Activated T-cell treated with anti-CD3 and anti-CD28 coated beads for 48 hours (primary cell): ENCODE measurements at places on chromosomes 2 and 18.

- DNase-seq, result no peak
These were observed 50.8 kb downstream of the PTPRM start for GRCh38 chr18:7617738-7618422.

GRCh38 chr2:98277162-98277859 is 68.9 kb upstream of the CNGA3 start:
- no peak for DNase-seq

GRCh38 chr2:180085144-180085543 is 78.0 kb upstream of the CWC22 start:
- no peak for DNase-seq

DNA sequence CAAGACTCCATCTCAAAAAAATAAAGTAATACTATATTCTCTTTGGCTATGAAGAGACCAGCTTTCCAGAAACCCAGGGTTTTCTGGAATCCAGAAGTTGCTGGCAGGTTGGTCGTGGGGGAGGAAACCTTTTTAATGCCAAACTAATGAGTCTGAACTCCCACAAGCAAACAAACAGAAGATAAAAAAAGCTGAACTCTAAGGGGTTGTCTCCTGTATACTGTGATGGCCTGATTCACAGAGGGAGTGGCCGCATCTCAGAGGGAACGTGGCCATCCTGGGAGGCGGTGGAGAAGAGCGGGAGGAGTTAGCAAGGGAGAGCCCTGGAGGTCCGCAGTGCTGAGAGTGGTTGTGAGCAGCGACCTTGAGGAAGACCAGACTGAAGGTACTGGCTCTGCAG is 36.1 kb downstream of the LIMS1 start:
- no peak for DNase-seq

DNA sequence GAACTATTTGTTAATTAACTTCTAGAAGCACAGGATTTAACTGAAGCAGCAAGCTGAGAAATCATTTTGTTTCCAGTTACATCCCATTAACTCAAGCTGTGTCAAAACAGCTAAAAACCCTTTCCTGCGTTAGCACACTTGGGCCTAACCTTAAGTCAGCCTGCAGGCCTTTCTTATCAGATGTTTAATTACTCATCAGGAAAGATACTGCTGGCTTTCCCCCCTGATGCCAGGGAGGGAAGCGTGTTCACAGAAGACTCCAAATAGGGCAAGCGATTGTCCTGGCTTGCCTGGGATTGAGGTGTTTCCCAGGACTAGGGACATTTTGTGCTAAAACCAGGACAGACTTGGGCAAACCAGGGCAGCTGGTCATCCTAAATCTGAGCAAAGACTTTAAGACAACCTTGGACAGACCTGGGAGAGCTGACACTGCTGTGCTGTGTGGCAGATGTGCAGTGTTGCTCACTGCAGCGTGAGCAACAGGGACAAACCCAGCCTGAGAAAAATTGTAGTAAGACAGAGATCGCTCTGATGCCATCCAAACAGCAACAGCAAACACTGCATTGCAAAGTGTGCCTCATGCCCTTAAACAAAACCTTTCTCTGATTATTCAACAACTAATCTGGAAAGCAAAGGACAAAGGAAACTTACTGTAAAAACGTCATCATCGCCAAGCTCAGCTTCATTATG is 100.9 kb downstream of the SPRED2 start:
- DNase-seq, result no peak

DNA sequence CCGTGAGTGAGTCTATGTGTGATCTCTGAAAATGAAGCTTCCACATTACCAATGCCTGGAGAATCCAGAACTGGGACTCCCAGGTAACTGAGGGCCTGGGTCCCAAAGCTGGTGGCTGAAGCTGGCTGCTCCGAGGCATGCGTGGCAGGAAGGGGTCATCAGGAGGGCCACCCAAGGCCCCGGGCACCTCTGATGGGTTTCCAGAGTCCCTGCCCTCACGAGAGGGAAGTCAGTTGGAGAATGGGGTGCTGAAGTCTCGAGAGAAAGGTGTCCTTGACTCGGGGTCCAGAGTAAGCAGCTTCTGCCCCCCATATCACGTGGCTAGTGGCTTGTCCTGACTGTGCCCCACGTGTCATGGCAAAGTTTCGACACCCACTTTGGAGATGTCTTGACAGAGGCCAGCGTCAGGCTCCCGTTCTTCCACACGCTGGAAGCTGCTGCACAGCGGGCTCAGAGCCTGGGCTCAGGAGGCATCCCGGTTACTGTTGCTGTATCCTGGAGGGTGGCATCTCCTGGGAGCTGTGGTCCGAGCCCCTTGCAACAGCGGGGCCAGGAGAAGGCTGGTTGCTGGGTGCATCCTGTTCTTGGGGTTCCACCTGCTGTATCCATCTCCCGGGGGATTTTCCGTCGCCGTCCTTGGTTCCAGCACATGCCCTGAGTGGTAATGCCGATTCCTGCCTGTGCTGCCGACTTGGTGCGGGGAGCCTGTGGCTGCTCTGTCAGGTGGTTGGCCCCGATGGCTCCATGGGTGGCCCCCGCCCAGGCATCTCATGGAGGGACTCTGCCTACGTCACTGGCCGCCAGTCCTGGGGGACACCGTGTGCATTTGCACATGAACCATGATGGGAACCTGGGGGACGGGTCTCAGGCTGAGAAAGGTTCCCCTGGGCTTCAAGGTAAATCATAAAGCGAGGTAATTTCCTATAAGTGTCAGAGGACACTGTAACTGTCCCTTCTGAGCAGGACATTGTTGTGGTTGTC is 183.3 kb upstream of the HDAC4 start:
- DNase-seq, result no peak

DNA sequence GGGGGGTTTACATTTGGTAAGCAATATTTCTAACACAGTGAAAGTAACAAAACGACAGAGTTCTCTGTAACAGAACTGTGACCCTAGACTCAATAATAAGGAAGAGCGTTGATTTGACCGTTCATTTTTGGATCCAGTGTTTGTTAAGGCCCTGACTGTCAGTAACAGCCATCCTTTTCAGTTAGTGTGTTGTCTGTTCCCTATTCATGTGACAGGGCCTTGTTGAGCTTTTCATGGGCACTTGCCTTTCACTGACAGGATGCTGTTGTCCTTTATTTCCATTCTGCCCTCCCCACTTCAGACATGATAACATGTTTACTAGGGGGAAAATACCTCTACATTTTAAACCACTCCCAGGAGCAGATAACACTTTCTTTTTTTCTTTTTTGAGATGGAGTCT is 45.8 kb downstream of the MAP4K4 start:
- no peak for DNase-seq

- no peak for DNase-seq
These were observed 1.7 kb downstream of the ZAP70 start for GRCh38 chr2:97714950-97715652.

DNA sequence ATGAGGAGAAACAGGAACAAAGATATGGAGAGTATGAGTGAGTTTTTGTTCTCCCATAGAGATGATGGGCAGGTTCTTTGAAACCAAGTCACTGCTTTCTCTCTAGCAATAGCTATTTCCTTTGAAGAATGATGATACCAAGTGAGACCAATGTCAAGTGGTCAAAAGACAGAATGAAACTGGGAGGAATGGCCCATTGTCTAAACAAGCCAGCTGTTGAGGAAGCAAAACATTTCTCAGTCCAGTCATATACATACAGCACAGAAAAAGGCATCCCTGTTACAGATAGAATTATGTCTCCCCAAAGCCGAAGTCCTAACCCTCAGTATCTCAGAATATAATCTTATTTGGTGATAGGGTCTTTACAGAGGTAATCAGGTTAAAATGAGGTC is 66.1 kb upstream of the EPC2 start:
- DNase-seq, result no peak

- DNase-seq, result no peak
These were observed 40.5 kb upstream of the REL start for GRCh38 chr2:60840880-60841279.

GRCh38 chr2:86507600-86507999 is 55.6 kb downstream of the CHMP3 start:
- no peak for DNase-seq

GRCh38 chr2:137255990-137256389 is 490.6 kb downstream of the THSD7B start:
- DNase-seq, result no peak

- DNase-seq, result no peak
These were observed 18.6 kb downstream of the THADA start for GRCh38 chr2:43576981-43577892.

GRCh38 chr18:984004-984403 is 79.3 kb downstream of the ADCYAP1 start:
- DNase-seq, result no peak

DNA sequence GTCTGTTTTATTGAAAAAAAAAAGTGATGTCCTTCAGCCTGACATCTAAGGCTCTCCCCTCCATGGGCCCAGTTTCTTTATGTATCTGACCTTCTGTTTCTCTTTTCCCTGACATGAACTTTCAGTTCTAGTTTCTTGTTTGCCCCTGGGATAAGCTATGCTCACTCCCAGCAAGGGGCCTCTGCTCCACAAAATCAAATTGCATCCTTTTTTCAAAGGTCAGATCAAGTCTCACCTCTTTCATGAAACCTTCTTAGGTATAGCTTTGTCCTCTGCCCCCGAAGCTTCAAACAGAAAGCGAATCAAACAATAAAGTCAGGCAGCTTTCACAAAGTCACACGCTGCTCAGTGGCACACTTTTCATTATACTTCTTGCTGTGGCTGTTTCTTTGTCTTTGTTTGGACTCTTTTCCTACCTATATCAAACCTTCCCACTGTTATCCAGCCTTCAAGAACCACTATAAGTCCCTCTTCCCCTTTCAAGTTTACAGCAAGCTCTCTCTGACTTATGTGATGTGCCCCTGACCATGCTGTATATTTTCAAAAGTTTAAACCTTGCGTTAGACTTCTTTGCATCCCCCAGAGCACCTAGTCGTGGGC is 23.3 kb downstream of the MAP3K19 start:
- no peak for DNase-seq

DNA sequence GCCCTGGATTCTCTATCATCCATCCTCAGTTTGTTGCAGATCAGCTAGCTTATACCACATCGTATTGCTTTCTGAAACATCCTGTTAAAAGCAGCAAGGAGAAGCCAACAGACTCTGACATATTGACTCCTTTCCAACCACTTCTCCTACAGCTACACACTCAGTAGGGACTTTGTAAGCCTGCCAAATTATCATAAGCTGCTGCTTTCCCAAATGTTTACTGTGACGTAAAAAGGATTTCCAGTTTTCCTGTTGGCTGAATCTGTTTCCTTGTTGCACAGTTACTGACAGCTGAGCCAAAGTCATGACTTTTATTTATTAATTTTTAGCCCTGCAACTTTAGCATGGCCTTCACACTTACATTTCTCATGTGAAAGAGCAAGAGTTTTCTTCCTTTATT is 294.3 kb downstream of the KCNJ3 start:
- DNase-seq, result no peak

DNA sequence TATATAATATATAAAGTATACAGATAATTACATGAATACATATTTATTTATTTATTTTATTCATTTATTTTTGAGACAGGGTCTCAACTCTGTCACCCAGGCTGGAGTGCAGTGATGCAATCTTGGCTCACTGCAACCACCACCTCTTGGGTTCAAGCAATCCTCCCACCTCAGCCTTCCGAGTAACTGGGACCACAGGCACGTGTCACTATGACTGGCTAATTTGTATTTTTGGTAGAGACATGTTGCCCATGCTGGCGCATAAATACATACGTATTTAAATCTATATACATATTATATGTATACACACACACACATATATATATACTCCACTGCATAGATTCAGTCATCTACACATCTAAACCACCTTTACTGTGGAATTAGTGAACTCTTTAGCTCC is 20.6 kb upstream of the NDUFV2 start:
- DNase-seq, result peak; percentile 53

DNA sequence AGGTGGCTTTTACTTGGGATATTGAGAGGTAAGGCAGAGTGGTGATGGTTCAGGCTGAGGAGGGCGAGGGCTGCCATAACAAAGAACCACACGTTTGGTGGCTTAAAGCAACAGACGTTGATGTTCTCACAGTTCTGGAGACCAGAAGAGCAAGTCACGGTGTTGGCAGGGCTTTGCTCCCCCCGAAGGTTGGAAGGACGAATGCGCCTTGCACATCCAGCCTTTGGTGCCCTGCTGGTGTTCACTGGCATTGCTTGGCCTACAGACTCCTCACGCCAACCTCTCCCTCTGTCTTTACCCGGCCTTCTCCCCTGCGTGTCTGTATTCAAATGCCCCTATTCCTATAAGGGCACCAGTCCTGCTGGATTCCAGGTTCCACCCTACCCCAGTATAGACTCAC is 125.4 kb downstream of the TPO start:
- DNase-seq, result peak; percentile 7

GRCh38 chr18:74695170-74695569 is 97.5 kb downstream of the ZNF407 start:
- no peak for DNase-seq

DNA sequence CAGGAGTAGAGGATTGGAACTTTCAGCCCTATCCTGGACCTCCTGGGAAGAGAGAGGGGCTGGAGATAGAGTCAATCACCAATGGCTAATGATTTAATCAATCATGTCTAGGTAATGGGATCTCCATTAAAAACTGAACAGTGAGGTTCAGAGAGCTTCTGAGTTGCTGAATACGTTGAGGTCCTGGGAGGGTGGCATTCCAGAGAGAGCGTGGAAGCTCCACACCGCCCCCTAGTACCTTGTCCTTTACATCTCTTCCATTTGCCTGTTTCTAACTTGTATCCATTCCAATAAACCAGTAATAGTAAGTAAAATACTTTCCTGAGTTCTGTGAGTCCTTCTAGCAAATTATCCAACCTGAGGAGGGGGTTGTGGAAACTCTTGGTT is 101.7 kb downstream of the B3GNT2 start:
- no peak for DNase-seq

GRCh38 chr18:73617981-73618380 is 529.7 kb downstream of the FBXO15 start:
- no peak for DNase-seq

DNA sequence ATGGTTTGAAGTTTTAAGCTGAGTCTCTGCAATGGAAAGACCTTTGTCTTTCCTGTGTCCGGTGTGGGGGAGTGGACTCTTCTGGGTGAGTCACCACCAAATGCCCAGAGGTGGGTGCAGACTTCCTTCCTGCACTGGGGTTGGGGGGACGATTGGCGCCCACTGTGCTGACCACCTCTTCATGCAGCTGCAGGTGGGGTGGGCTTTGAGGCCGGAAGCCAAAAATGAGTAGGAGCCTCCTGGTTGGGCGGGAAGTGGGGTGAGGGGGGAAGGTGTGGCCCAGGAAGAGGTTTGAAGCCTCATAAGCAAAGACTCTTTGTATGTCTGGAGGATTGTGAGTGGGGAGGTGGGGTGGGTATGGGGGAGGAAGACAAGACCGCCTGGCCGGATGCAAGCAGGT is 27.6 kb downstream of the PAX8 start:
- no peak for DNase-seq

DNA sequence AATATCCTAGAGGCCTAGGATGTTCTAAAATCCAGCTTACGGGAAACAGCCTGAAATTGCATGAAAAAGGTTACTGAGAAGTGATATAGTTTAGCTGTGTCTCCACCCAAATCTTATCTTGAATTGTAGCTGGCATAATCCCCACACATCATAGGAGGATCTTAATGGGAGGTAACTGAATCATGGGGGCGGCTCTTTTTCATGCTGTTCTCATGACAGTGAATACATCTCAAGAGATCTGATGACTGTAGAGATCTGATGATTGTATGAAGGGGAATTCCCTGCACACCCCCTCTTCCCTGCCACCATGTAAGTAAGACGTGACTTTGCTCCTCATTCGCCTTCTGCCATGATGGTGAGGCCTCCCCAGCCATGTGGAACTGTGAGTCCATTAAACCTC is 385.6 kb upstream of the ID2 start:
- DNase-seq, result no peak
